Activated CD8-positive, alpha-beta T cell treated with anti-CD3 and anti-CD28 coated beads, Interleukin-2, amount 10 ng/mL, durations not matched to agents 7 days and 5 days (primary cell): ENCODE measurements at places on chromosomes 6 and 20. TPM values are rescaled to one million over a fixed set of nuclear protein-coding genes. Genes with fewer than 3 reads are reported as not detected.

DNA sequence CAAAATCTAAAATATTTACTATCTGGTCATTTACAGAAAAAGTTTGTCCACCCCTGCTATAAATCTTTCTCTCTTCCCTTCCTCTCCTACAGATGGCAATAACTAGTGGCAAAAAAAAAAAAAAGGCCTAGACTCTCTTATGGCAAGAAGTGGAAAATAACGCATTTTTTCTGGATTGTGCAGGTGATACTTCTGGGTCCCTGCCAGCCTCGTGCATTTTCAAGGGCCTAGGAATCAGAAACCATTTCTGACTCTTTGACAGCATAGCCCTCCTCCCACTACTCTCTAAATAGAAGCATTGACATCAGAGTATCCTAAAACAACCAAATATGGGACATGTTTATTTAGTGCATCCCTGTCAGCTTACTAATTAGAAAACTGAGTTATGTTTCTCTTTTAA lies 251.0 kb downstream of the KHDC1L start:
- DNase-seq: no peak

DNA sequence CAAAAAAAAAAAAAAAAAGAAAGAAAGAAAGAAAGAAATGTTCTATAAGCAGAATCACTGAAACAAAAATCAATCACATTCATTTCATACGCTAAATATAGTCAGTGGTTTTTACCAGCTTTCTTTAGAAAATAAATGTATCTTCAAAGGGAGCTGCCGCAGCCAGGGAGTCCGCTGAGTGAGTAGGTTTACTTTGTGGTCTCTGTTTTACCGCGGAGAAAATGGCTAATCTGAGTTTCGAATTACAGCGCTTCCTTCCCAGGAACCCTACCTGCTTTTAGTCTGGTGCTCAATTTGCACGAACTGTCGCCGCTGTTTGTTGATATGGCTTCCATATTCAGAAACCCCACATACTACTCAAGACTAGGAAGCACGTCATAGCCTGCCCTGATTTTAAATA lies 102.4 kb downstream of the TFAP2A start:
- DNase-seq: no peak

DNA sequence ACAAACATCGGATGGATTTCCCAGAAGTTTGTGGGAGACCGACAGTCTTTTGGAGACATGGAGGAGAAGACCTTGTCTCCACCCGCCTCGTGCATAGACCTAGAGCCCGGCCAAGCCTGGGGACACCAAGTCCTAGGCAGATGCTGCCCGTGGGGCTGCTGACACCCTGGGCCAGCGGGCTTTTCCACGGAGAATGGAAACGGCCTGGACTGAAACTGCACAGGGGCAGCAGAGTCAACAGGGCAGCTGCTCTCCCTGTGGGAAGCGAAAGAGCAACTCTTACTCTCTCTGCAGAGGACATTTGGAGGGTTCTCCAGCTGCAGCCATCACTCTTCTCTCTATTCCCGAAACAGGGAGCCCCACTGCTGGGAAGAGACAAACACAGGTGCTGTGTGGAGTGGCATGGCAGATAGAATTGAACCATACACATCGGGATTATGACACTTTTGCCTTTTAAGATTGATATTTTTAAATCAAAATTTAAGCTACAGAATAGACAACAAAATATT lies 401.2 kb downstream of the THBS2 start:
- DNase-seq: no peak

- DNase-seq: no peak
Observed at GRCh38 chr20:50593005-50593335, 82.8 kb downstream of the PTPN1 start.

DNA sequence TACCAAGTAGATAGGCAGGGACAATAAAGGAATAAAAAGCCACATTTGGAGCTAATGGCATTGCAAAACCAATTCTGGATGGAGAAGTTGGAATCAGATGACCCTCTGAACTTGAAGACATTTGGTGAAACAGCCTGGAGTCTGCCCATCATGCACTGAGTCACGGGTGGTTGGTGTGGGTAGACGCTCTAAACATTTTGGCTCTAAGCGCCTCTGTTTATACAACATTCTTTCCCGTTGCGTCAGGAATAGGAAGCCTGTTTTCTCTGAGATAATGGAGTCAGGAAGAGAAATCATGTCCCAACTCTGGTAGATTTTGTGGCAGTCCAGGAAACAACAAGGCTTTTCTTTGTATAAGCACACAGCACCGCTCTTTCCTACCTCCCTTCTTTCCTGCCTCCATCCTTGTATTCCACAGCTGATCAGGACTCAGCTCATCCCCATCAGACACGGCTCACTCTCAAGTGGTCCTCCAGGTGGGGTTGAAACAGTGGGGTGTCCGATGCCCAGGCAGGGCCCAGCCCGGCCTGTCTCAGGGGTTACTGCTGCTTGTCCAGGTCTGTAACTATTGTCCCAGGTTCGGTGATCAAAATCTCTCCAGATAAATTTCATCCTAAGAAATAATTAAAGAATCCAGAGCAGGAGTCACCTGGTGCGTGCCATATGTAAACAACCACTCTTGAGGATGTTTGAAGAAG lies 12.1 kb upstream of the RAMACL start:
- DNase-seq: no peak

- DNase-seq: no peak
Observed at GRCh38 chr6:62516291-62517141, 230.5 kb upstream of the KHDRBS2 start.

DNA sequence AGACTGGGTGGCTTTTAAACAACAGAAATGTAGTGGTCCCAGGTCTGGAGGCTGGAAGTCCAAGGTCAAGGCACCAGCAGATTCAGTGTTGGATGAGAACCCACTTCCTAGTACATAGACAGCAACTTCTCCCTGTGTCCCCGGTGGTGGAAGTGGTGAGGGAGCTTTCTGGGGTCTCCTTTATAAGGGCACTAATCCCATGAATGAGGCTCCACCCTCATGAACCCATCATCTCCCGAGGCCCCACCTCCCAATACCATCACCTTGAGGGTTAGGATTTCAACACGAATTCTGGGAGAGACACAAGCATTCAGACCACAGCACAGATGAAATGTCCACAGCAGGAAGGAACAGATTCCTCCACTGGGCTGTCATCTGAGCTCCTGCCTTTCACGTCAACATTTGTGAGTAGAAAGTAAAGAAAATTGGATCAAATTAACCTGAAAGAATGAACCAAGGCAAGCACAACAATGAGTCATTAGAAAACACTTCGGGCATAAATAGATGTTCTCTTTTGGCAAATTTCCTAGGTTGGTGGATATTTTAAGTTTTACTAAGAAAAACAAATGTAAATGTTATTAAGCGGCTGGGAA lies 130.7 kb downstream of the RNASET2 start:
- DNase-seq: no peak

DNA sequence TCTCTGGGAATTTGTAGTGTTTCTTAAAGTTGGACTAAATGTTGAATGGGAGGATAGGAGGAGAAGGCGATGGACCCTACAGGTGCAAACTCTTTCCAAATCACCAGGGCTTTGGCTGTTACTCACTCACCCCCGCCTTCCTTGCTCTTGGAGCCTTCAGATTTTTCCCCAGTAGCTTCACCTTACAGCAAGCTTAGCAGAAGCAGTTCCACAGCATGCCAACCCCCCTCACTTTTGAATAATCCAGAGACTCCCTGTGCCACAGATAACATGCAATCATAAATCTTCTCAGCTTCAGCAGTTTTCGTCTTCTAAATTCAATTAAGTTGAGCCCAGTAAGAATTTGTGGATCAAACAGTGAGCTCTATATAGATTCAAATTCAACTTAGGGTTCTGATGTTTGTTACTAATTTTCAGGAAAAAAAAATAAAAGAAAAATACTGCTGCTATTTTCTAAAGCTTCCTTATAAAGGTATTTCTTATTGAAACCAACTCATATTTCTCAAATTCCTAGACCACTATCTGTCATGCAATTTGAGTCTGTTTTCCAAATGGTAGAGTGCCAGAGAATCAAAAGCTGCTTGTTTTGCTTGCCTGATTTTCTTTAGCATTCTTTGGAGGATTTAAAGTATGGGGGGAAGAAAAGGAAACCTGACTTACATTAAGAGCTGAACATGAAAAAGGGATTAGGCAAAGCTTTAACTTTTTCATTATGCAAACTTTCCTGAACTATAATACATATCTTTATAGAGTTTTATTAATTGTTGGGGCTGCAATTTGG lies 166.4 kb downstream of the EYA4 start:
- DNase-seq: no peak

GRCh38 chr20:24786111-24786495 lies 163.0 kb upstream of the CST7 start:
- DNase-seq: no peak

- no peak for DNase-seq
Observed at GRCh38 chr6:58290177-58290576, 972.7 kb downstream of the PRIM2 start.

- DNase-seq: no peak
Observed at GRCh38 chr6:25743868-25744267, 10.7 kb upstream of the SLC17A4 start.

GRCh38 chr6:138645976-138646640 lies 127.5 kb upstream of the CCDC28A start:
- no peak for DNase-seq

DNA sequence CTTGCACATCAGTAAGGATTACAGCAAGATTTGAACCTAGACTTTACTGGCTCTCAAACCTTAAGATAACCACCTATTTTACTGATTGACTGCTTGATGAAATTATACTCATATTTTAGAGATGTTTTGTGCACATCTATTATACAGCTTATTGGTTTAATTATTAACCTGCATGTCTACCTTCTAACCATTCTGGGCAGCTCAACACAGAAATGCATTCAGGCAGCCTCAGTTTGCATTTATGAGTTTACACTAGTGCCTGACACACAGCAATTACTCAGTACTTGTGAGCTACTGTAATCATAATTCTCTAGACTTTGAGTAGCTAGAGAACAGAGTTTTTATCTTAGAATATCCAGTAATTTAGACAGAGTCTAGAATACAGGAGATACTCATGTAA lies 273.9 kb upstream of the THEMIS start:
- no peak for DNase-seq

DNA sequence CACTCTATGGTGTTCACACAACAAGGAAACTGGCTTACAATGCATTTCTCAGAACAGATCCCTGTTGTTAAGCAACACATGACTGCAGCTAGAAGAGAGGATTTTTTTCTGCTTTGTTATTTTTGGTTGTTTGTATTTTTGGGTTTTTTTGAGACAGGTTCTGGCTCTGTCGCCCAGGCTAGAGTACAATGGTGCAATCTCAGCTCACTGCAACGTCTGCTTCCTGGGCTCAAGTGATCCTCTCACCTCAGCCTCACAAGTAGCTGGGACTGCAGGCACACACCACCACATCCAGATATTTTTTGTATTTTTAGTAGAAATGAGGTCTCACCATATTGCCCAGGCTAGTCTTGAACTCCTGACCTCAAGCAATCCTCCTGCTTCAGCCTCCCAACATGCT lies 12.7 kb downstream of the CD24 start:
- no peak for DNase-seq

- DNase-seq: no peak
Observed at GRCh38 chr20:34883809-34884208, 7.4 kb downstream of the ACSS2 start.

DNA sequence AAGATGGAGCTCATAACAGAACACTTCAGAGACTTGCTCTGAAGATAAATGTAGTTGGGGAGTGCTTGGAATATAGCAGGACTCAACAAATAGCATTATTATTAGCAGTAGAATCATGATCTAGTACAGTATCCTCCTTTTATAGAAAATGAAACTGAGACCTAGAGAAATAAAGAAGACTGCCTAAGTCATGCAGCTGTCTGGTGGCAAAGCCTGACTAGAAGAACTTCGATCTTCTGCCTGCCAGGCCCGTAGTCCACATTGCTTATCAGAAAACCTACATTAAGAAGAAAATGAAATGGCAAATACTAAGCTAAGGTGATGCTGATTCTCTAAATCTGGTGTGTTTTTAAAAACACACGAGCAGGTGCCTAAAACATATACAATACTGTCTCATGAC lies 46.4 kb upstream of the DST start:
- no peak for DNase-seq

- DNase-seq: peak; percentile 28
Observed at GRCh38 chr6:79630883-79631692, at the start of gene SH3BGRL2. Gene SH3BGRL2 (plus strand): TSS chr6:79631329. CDS start chr6:79631462, 133 bp downstream.

DNA sequence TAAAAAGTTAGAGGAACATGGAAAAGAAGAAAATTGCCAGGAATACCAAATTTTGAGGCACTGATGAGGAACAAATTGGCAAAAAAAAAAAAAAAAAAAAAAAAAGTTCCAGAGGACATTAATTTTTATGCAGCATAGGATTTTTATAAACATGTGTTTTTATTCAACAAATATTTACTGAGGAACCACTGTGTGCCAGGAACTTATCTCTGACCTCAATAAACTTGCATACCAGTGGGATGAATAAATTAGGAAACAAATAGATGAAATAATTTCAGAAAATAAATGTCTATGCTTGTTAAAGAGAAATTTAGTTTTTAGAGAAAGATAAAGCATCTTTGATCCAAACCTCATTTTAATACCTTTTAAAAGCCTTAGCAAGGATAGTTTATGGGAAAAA lies 175.1 kb downstream of the PDE10A start:
- no peak for DNase-seq

GRCh38 chr6:163962627-163963117 lies 548.2 kb downstream of the QKI start:
- DNase-seq: no peak

Gene KHDC1L
- not detected for total RNA-seq

Gene SSTR4
- not detected for total RNA-seq

Gene CDH26
- 0.34 TPM for total RNA-seq

Gene ENPP4
- 4.9 TPM for total RNA-seq

Gene LKAAEAR1
- 0.34 TPM for total RNA-seq

Gene OR2H1
- not detected for total RNA-seq

Gene PRKN
- 0.63 TPM for total RNA-seq

Gene LY6G5C
- total RNA-seq: 5.5 TPM
